K562 (cell line): ENCODE measurements at places on chromosomes 5 and 9. TPM values are rescaled to one million over a fixed set of nuclear protein-coding genes. Genes with fewer than 3 reads are reported as not detected.

RAB3C gene
- not detected in 2 replicates for total RNA-seq

DNA sequence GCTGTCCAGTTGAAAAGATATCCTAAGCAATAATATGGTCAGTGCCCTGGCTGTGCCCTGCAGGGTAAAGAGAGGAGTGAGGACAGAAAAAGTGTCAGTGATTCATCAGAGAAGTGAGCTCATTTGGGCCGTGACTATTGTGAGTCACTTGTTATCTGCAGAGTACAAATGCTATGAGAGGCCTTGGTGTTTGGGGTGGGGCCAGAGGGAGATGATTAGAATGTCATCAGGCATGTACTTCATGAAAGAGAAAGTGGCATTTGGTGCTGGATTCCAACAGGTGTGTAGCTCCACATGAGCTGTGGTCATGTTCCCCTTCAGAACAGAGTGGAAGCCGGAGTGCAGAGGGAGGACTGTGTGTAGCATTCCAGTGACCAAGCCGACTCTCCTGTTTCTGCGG is 174.1 kb downstream of the KDM4C start:
- H3K27ac ChIP-seq: peak overlapping the region; percentile 86
- H3K36me3 ChIP-seq: no peaks in the 10 kb centered on the region
- peaks cover 7% of the 10 kb centered on the region; the same call in 1 of the 2 replicates for H3K4me1 ChIP-seq
- peak; percentile 58 for DNase-seq
- no peak overlapping the region; the same call in 1 of the 2 replicates for H3K4me3 ChIP-seq

DNA sequence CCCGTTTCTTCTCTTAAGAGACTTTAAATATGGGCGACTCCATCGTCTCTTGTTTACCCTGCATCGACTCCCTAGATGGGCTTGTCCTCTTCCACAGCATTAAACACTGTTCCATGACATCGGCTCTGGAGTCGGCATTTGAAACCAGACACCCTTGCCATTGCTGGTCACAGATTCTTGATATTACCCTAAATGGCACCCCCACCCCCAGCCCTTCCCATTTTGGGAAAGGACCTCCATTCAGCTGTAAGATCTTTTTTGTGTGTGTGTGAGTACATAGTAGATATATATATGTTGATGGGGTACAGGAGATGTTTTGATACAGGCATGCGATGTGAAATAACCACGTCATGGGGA is 51.1 kb upstream of the SH3PXD2B start:
- no peak overlapping the region for H3K4me3 ChIP-seq
- no peaks in the 10 kb centered on the region; the same call in 1 of the 2 replicates for H3K4me1 ChIP-seq
- no peak overlapping the region for H3K27ac ChIP-seq
- no peaks in the 10 kb centered on the region; the same call in 2 of the 3 replicates for H3K27me3 ChIP-seq
- H3K36me3 ChIP-seq: no peaks in the 10 kb centered on the region

GRCh38 chr5:31492869-31493268 is 39.0 kb downstream of the DROSHA start:
- no peak for DNase-seq
- no peaks in the 10 kb centered on the region for H3K4me1 ChIP-seq
- H3K4me3 ChIP-seq: no peak overlapping the region
- H3K27me3 ChIP-seq: no peaks in the 10 kb centered on the region

DNA sequence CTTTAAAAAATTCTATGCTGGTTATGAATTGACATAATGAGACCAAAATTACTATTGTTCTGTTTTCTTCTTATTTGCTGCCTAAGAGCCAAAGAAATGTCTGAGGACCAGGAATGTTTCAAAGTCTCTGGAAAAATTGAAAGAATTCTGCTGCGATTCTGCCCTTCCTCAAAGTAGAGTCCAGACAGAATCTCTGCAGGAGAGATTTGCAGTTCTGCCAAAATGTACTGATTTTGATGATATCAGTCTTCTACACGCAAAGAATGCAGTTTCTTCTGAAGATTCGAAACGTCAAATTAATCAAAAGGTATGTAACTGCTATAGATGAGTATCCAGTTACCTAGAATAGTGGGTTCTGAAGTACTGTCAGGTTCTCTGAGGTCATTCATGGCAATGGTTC is 10.3 kb upstream of the DHFR start:
- no peak overlapping the region for H3K27ac ChIP-seq
- H3K4me3 ChIP-seq: no peak overlapping the region
- H3K4me1 ChIP-seq: peaks cover 5% of the 10 kb centered on the region; the same call in 1 of the 2 replicates

- DNase-seq: no peak
- no peaks in the 10 kb centered on the region for H3K36me3 ChIP-seq
- no peak overlapping the region for H3K4me3 ChIP-seq
- no peaks in the 10 kb centered on the region for H3K27me3 ChIP-seq
- no peaks in the 10 kb centered on the region for H3K4me1 ChIP-seq
- H3K27ac ChIP-seq: no peak overlapping the region
Measured at GRCh38 chr5:107765805-107766063, 95.0 kb upstream of the EFNA5 start.
